ENCODE measurements at places on chromosomes 5 and 9.

- no peak for DNase-seq
Observed at GRCh38 chr5:53480416-53481158, at the start of gene FST. Gene FST (plus strand): TSS chr5:53480629. CDS start chr5:53480792, 163 bp downstream.

DNA sequence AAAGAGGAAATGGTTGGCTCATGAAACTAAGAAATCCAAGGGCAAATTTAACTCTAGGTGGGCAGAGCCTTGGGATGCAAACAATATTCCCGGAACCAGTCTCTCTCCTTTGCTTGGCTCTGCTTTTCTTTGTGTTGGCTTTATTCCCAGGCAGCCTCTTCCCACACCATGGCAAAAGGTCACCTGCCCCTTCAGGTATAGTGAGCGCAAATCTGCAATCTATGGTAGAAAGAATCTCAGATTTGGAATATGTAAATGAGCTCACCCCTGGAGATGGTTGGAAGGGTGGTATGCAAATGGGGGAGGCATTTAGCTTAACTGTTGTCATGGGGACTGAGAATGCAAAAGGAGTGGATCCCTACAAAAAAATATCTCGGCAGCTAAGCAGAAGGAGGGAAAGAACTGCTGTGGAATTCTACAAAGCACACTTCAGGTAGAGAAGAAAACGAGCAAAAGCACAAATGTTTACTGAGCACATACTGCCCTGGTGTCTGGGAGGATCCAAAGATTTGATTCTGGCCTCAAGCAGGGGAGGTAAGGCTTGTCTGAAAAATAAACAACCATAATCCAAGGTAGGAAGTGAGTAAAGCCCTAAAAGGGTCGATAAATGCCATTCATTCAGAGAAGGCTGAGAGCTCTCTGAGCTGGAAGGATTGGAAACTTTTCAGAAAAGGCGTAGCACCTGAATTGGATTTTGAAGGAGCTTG is 139.7 kb downstream of the TLE1 start:
- DNase-seq, result no peak

DNA sequence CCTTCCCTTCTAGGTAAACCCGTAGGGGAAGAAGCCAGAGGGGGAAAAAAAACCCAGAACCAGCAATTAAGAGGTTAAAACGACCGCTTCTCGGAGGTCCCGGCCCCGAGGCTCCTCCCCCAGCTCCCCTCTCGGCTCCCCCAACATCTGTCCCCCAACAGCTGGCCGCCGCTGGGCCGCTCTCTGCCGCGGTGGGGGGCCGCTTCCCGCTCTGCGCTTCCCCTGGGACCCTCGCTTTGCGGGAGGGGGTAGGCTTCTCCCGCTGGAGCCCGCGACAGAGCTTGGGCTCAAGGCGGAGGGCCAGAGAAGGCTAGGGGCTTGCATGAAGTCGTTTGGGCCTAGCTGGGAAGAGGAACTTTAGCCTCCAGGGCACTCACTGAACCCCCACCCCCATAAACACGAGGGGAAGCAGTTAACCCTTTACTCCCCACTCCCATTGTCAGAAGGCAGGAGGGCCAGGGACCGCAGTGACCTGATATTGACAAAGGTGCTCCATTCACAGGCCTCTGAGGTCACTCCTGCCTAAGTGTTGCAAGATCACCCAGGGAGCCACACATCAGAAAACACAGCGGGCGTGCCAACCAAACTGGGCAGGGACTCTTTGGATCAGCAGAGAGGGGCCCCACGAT is 7.5 kb downstream of the LHX6 start:
- DNase-seq, result no peak

DNA sequence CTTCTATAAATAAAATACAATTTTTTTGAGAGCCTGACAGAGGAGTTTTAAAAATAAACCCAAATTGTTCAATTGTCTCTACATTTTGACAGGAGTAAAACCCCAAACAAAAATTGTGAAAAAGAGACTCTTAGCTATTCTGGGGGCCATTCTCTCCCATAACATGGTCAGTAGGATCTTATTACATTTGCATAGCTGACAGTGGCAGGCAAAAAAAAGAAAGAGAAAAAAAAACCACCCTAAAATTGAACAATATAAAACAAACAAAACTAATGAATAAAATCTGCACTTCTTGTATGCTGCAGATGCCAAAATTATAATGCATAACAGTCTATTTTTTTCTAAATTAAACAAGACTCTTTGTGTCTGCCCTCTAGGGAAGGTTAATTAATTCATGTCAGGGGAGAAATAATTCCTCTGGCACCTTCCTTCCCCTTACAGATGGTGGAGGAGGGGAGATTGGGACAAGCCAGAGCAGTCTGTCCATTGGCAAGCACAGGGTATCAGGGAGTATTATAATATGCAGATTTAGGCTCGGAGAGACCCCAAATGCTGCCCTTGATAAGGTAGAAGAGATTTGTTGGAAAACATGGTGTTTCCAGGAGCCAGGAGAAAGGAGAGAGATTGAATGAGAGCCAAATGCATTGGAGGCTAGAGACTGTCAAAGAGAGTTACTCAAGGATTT is 79.7 kb upstream of the CDH6 start:
- no peak for DNase-seq

GRCh38 chr5:68845131-68845530 is 248.7 kb upstream of the SLC30A5 start:
- no peak for DNase-seq

Data from PC-9 (cell line).